H9 (cell line): ENCODE measurements at places on chromosomes 16 and 17. TPM values are rescaled to one million over a fixed set of nuclear protein-coding genes. Genes with fewer than 3 reads are reported as not detected.
A peak's percentile ranks its signal among the peaks of the same experiment; 100 is the strongest.

Gene PRSS27
- 3.6 and 5.0 TPM in 2 replicates for total RNA-seq

Gene CORO1A
- 3.4 and 4.8 TPM in 2 replicates for total RNA-seq

Gene ENPP7
- total RNA-seq: not detected in 2 replicates

Gene SGCA
- 0.24 TPM in 1 of 2 replicates, not detected in the other for total RNA-seq

Gene TNRC6A
- total RNA-seq: 106 and 114 TPM in 2 replicates

DNA sequence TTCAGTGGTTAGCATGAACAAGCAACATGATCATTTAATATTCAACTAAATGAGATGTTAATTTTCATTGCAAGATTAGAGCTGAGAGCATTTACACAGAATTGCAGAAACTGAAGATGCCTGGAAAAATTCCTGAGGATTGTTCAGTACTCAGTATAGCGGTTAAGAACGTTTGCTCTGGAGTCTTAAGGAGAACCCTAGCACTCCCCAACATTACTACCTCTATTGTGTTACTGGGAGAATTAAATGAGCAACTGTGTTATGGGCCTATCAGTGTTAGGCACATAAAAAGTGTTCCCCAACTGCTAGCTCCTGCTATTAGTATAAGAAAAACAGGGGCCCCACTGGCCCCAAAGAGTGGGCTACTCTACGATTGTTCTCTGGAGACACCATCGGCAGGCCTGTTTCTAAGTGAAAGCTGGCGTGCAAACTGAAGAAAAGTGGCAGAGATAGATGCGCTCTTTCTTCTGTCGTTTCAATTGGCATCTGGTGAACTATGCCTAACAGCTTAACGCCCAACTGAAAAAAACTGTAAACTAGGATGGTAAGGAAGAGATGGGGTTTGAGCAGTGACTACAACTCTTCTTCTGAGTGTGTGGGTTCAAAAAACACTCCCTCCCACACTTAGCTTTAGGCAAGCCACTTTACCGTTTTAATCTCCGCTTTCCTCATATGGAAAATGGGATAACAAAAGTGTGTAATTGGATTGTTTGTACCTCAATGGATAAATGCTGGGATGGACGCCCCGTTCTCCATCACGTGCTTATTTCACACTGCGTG lies 1.3 kb downstream of the CDR2 start:
- no peak for DNase-seq
- H3K27me3 ChIP-seq: no peaks in the 10 kb centered on the region
- peaks cover 2% of the 10 kb centered on the region for H3K4me1 ChIP-seq
- no peak overlapping the region for H3K27ac ChIP-seq
- H3K36me3 ChIP-seq: peaks cover 5% of the 10 kb centered on the region; the same call in 2 of the 3 replicates
- peak overlapping the region; percentile 86 for H3K4me3 ChIP-seq

- H3K4me1 ChIP-seq: no peaks in the 10 kb centered on the region
- no peak overlapping the region for H3K27ac ChIP-seq
- no peaks in the 10 kb centered on the region for H3K27me3 ChIP-seq
- H3K36me3 ChIP-seq: no peaks in the 10 kb centered on the region; the same call in 2 of the 3 replicates
- H3K4me3 ChIP-seq: no peak overlapping the region
These were observed 983.9 kb upstream of the EEF2KMT start for GRCh38 chr16:6081320-6081976.

GRCh38 chr17:4999430-5000093 lies 1.8 kb downstream of the KIF1C start:
- peak overlapping the region; percentile 88 for H3K4me3 ChIP-seq
- peaks cover 29% of the 10 kb centered on the region for H3K36me3 ChIP-seq
- H3K4me1 ChIP-seq: peaks cover 2% of the 10 kb centered on the region
- no peak overlapping the region for H3K27ac ChIP-seq
- no peaks in the 10 kb centered on the region; the same call in 1 of the 2 replicates for H3K27me3 ChIP-seq

- no peaks in the 10 kb centered on the region for H3K27me3 ChIP-seq
- no peaks in the 10 kb centered on the region for H3K4me1 ChIP-seq
These were observed 14.4 kb downstream of the NTAN1 start for GRCh38 chr16:15041271-15042004.

DNA sequence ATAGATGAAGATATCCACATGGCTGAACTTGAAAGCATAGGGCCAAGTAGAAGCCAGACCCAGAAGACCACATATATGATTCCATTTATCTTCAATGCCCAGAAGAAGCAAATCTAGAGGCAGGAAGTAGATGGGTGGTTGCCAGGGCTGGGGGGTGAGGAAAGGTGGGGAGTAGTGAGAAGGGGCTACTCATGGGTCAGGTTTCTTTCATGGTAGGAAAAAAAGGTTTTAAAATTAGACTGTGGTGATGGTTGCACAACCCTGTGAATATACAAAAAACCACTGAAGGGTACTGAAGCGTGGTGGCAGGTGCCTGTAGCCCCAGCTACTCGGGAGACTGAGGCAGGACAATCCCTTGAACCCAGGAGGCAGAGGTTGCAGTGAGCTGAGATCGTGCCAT lies 5.4 kb downstream of the CD2BP2 start:
- no peak overlapping the region for H3K4me3 ChIP-seq
- no peaks in the 10 kb centered on the region for H3K4me1 ChIP-seq
- DNase-seq: no peak

DNA sequence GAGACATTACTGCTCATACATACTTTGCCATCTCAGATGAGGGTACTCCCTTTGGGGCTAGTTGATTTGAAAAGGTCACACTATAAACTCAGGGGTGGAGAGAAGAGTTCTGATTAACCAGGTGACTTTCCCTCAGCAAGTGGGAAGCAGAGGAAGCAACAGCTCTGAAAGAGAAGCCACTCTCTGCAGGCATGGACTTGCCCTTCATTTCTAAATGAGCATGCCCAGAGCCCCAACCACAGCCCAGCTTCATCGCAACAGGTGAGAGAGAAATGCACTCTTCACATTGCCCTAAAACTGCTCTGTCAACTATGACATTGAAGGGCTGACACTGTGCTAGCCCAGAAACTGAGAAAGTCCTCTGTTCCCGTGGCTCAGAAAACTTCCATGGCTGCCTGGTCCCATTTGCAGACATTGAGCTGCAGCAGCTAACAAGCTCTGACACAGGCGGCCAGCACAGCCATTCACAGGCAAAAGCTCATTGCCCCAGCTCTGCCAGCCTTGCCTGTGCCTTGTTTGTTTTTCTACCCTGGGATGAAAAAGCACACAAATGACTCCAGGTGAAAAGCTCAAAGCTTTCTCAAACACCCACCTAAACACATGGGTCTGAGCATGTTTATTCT lies 419.8 kb upstream of the DYNLRB2 start:
- H3K4me3 ChIP-seq: no peak overlapping the region
- H3K36me3 ChIP-seq: no peaks in the 10 kb centered on the region; the same call in 2 of the 3 replicates
- no peak overlapping the region for H3K27ac ChIP-seq
- DNase-seq: no peak

DNA sequence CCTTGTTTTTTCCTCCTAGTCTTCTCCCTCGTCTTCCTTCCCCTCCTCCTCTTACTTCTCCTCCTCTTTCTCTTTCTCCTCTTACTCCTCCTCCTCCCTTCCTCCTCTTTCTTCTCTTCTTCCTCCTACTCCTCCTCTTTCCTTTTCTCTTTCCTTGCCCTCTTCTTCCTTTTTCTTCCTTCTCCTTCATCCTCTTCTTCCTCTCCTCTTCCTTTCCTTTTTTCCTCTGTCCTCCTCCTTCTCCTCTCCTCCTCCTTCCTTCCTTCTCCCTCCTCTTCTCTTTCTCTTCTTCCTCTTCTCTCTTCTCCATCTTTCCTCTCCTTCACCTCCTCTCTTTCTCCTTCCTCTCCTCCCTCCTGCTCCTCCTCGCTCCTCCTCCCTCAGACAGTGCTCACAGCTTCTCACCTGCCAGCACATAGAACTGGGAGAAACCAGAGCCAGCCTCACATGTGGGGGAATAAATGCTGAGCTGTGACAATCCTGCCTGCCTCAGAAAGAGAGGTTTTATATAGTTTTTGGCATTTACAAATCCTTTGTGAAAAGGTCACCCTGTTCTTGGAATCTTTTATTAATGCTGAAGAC lies 84.3 kb upstream of the NLRP1 start:
- no peak overlapping the region for H3K27ac ChIP-seq
- no peak overlapping the region for H3K4me3 ChIP-seq
- no peak for DNase-seq
- H3K27me3 ChIP-seq: no peaks in the 10 kb centered on the region
- no peaks in the 10 kb centered on the region for H3K36me3 ChIP-seq
- no peaks in the 10 kb centered on the region for H3K4me1 ChIP-seq

DNA sequence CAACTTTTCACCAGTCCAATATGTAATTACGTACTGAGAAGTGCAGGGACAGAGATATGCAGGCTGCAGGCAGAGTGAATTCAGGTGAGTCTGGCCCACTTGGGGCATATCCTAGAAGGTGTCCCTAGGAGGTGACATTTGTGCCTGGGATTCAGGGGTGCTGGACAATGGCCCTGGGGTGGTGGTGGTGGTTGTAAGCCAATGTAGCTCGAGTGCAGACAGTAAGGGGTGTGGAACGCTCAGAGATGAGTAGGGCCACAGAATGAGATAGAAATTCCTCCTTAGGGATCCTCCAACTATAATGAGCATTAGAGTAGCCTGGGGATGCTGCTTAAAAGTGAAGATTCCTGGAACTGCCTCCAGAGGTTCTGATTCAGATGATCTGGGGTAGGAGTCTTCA lies 221.7 kb upstream of the MPHOSPH6 start:
- no peak overlapping the region for H3K4me3 ChIP-seq
- no peak overlapping the region for H3K27ac ChIP-seq
- H3K36me3 ChIP-seq: no peaks in the 10 kb centered on the region

- no peaks in the 10 kb centered on the region for H3K27me3 ChIP-seq
- no peaks in the 10 kb centered on the region; the same call in 1 of the 2 replicates for H3K4me1 ChIP-seq
- H3K36me3 ChIP-seq: peaks cover 2% of the 10 kb centered on the region; the same call in 1 of the 2 replicates
- H3K27ac ChIP-seq: no peak overlapping the region
- peak; percentile 71 for DNase-seq
- H3K4me3 ChIP-seq: no peak overlapping the region; the same call in 2 of the 3 replicates
These were observed 34.8 kb upstream of the FBXO47 start for GRCh38 chr17:39001703-39002637.

DNA sequence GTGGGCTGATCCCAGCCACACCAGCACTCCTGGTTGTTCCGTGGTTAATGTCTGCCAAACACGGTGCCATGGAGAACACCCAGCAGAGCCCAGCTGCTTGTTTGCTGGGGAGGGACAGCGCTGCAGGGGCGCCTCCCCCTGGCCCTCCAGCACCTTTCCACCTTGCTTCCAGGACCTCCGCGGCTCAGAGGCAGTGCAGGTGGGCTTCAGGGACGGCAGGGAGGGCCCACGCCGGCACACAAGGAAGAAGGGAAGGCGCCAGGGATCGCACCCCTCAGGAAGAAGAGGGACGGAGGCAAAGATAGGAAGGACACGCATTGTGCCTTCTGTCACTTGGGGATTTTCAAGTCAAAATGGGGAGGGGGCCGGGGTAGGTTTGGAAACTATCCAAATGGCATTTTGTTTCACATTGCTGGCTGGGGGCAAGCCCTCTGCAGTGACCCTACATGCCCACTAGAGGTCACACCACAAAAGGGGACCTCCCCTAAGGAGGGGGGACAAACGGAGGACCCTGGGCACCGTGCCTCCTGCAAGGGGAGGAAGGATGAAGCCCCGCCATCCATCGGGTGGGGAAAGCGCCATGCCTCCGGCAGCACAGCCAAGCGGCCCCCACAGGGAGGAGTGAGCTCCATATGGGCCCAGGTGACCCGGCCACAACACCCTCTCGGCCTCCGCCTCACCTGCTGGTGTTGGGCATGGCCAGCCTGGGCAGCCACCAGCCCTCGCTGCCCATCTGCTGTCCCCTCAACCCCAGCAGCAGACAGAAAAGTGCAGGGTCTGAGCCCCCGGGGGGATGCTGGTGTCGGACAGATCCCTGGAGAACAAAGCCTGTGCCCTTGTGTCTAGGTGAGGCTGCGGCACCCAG lies 7.5 kb upstream of the C16orf95 start:
- no peaks in the 10 kb centered on the region for H3K27me3 ChIP-seq
- H3K27ac ChIP-seq: no peak overlapping the region
- H3K4me3 ChIP-seq: no peak overlapping the region
- peak; percentile 69 for DNase-seq

- no peak overlapping the region for H3K27ac ChIP-seq
- H3K36me3 ChIP-seq: no peaks in the 10 kb centered on the region
- no peak for DNase-seq
- H3K4me3 ChIP-seq: no peak overlapping the region
These were observed 74.6 kb upstream of the TBC1D3K start for GRCh38 chr17:37849617-37849972.

- H3K4me3 ChIP-seq: no peak overlapping the region
- peaks cover 12% of the 10 kb centered on the region for H3K4me1 ChIP-seq
- H3K27me3 ChIP-seq: no peaks in the 10 kb centered on the region
- H3K27ac ChIP-seq: no peak overlapping the region
- DNase-seq: no peak
These were observed 123.2 kb downstream of the PITPNC1 start for GRCh38 chr17:67500261-67500660.

DNA sequence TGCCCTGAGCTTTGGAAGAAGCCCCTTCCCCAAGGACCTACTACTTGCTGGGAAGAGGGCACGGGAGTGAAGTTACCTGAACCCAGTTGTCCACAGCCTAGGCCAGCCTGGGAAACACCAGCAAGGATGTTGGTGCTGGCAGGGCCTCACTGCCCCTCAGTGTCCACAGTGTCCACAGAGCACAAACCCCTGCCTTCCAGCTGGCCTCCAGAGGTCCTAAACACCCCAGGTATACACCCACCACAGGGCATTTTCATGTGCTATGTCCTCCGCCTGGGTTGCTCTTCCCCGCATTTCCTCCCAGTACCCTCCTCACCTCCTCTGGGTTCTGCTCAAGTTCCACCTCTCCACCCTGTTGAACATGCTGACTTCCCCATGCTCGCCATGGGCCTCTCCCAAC lies 4.2 kb upstream of the PEMT start:
- no peaks in the 10 kb centered on the region for H3K36me3 ChIP-seq
- H3K27ac ChIP-seq: no peak overlapping the region
- no peaks in the 10 kb centered on the region for H3K4me1 ChIP-seq
- H3K27me3 ChIP-seq: no peaks in the 10 kb centered on the region

- no peak overlapping the region for H3K27ac ChIP-seq
- H3K4me3 ChIP-seq: no peak overlapping the region
- H3K27me3 ChIP-seq: no peaks in the 10 kb centered on the region
These were observed 12.5 kb downstream of the RGS11 start for GRCh38 chr16:263182-263774.

DNA sequence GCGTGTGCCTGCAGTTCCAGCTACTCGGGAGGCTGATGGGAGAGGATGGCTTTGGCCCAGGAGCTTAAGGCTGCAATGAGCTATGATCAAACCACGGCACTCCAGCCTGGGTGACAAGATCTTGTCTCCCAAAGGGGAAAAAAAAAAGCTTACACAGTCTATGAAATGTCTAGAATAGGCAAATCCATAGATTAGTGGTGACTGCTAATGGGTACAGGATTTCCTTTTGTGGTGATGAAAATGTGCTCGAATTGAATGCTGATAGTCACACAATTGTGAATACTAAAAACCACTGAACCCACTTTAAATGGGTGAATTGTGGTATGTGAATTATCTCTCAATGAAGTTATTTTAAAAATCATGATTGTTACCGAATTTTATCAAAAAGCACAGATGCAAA lies 14.9 kb downstream of the USP7 start:
- H3K36me3 ChIP-seq: no peaks in the 10 kb centered on the region
- no peaks in the 10 kb centered on the region for H3K27me3 ChIP-seq
- peaks cover 21% of the 10 kb centered on the region for H3K4me1 ChIP-seq
- no peak overlapping the region for H3K4me3 ChIP-seq

- DNase-seq: no peak
- no peaks in the 10 kb centered on the region for H3K27me3 ChIP-seq
- no peaks in the 10 kb centered on the region for H3K36me3 ChIP-seq
- no peaks in the 10 kb centered on the region; the same call in 1 of the 2 replicates for H3K4me1 ChIP-seq
These were observed 414.4 kb downstream of the SHISA9 start for GRCh38 chr16:13315642-13316427.
